Endothelial cell (in vitro differentiated cells): ENCODE measurements at places on chromosomes 3 and 15. TPM values are rescaled to one million over a fixed set of nuclear protein-coding genes. Genes with fewer than 3 reads are reported as not detected.

CNTN4 gene
- total RNA-seq = not detected

- peak overlapping the region; percentile 25 for H3K4me3 ChIP-seq
- peaks cover 3% of the 10 kb centered on the region for H3K36me3 ChIP-seq
- DNase-seq = no peak
- no peaks in the 10 kb centered on the region for H3K4me1 ChIP-seq
- H3K27me3 ChIP-seq = peaks cover 8% of the 10 kb centered on the region
Observed at GRCh38 chr3:13662238-13662847, 113.4 kb downstream of the FBLN2 start.

DNA sequence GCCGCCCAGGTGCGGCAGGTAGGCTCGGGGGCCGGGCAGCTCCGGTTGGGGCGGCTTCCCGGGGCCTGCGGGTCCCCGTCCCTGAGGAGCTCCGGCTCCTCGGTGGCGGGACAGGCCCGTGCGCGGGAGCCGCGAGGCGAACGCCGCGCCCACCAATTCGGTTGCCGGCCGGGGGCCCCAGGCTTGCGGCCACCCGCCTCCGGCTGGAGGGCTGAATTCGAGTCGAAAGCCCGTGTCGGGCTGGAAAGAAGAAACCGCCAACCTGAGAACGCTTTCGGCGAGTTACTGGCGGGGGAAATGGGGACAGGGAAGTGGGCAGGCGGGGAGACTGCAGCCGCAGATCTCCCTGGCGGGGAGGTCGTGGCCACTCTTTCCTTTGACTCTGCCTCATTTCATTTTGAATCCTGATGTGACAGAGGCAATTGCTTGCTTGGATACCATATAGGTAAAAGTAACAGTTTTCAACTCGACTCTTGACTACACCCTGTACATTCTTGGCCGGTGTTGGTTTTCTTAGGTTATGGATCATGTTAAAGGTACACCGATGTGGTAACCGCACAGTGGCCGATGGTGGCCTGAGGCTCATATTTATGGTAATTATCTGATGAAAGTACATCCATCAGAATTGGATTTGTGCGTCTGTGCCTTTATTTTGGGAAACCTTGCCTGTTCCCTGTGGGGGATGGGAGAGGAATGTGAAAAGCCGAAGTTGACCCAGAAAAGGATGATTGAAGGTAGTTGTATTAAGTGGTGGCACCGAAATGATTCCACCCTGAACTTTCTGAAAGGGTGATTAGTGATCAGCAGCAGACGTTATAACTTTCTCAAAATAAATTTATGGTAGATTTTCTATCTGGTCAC, 1.7 kb downstream of the B3GNT5 start:
- H3K4me1 ChIP-seq = peaks cover 4% of the 10 kb centered on the region
- H3K36me3 ChIP-seq = peaks cover 3% of the 10 kb centered on the region

DNA sequence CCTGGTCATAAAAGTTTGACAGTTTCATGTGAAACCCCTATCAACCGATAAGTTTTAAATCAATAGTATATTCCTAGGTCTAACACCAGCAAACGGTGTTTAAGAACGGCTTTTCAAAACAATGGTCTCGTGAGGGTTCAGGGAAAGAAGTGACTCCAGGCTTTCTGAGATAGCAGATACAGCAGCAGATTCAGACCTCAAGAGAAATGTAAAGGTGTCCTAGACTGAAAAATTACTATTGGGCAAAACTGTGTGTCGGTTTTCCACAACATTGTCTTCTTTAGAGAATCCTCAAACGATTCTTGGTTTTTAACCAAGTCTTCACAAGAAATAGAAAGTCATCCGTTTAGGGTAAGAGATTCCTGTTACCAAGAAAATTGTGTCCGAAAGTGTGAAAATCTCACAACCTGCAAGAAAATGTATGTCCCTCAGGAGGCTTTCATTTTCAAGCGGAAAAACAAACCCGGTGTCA, 1.2 kb downstream of the SETD2 start:
- peak overlapping the region; percentile 100 for H3K4me3 ChIP-seq
- H3K27me3 ChIP-seq = peaks cover 10% of the 10 kb centered on the region
- H3K27ac ChIP-seq = peak overlapping the region; percentile 98
- H3K4me1 ChIP-seq = peaks cover 30% of the 10 kb centered on the region
- DNase-seq = peak; percentile 8

GRCh38 chr3:148233403-148233802, 464.3 kb upstream of the AGTR1 start:
- no peak for DNase-seq
- no peaks in the 10 kb centered on the region for H3K36me3 ChIP-seq
- no peak overlapping the region for H3K4me3 ChIP-seq
- H3K4me1 ChIP-seq = peaks cover 6% of the 10 kb centered on the region
- H3K27ac ChIP-seq = no peak overlapping the region

GRCh38 chr3:66397745-66398144, 103.1 kb downstream of the LRIG1 start:
- peaks cover 24% of the 10 kb centered on the region for H3K36me3 ChIP-seq
- no peak overlapping the region for H3K4me3 ChIP-seq
- peaks cover 17% of the 10 kb centered on the region for H3K4me1 ChIP-seq
- DNase-seq = no peak
- no peak overlapping the region for H3K27ac ChIP-seq
